ENCODE measurements at places on chromosomes 6 and 20.

DNA sequence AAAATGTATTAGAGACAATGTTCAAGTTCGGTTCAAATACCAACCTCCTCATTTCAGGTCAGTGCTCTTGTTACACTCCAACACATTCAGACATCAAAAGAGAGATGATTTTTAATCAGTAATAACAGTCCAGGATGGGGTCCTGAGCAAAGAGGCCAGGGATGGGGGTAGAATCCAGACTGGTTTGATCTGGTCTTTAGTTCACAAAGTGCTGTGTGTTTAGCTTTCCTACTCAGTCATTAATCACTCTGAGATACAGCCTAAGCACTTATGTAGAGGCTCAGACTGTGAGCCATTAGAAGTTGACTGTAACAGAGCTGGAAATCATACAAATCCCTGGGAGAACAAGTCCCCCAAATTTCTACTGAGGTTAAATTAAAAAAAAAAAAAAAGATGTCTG lies 241.6 kb downstream of the PTPRK start:
- no peak for DNase-seq

DNA sequence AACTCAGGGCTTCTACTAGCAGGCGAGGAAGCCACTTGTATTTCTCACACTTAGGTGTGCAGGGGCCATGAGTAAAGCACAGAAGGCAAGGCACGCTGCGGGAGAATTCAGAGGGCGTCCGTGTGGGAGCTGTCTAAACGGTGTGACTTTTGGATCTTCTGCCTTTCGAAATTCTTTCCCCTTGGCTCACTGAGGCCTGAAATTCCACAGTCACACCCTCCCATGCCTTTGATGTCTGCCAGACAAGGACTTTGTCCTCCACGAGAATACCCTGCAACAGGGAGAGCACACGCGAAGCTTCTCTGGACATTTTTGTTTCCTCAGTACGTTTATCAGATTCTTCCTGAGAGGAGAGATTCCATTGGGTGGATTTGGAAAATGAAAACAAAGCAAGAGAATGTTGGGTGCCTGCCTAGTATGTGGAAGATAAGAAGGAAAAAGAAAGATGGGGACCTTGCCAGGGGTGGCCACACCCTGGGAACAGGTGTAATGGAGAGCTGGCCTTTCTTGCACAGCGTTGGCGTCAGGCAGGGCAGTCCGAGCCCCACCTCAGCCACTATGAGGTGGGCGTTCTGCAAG lies 235.7 kb downstream of the MYLK4 start:
- no peak for DNase-seq

DNA sequence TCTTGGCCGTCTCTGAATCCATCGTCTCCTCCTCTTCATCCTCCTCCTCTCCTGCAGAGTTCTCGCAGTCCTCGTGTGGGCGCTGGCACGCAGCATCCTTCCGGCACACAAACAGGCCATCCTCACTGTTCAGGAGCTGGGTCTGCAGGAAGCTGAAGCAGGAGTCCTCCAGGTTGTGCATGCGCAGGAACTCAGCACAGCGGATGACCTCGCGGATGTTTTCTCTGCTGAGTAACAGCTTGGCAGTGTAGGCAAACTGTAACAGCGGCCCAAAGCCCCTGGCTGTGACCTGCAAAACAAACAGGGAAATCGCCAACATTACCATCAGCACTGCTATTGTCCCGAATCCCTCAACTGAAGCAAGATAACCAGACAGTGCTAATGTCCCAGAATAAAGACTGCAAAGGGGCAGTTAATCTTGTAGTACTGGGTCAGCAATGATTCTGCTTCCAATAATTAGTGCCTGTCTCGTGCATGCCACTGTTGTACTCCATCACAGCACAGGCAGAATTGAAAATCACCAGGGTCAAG lies 57.4 kb downstream of the GJA10 start:
- DNase-seq = no peak

DNA sequence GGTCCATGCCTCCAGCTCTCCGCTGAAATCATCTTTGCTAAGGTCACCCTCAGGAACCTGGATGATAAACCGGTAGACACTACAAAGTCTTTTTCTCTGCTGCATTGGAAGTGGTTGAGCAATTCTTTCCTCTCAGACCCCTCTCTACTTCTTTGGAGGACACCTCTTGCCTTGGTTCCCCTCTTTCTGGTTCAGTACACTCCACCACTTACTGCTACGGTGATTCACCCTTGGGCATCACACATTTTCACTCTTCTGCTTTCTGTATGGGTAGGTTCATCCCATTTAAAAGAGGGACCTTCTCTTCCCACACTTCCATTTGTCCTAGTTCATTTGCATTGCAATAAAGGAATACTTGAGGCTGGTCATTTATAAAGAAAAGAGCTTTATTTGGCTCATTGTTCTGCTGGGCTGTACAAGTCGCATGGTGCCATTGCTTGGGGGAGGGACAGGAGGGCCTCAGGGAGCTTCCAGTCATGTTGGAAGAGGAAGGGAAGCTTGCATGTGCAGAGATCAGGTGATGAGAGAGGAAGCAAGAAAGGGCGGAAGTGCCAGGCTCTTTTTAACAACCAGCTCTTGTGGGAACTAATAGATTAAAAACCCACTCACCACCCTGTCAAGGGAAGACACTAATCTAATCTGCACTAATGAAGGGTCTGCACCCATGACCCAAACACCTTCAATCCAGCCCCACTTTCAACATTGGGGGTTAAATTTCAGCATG lies 149.7 kb upstream of the TMEM170B start:
- DNase-seq = no peak

- no peak for DNase-seq
These were observed 5.2 kb downstream of the DNAH8 start for GRCh38 chr6:38720295-38720694.

GRCh38 chr6:117169064-117169665 lies 96.2 kb upstream of the VGLL2 start:
- no peak for DNase-seq
